Activated CD4-positive, alpha-beta T cell treated with anti-CD3 and anti-CD28 coated beads, Interleukin-2, amount 50 U/mL, for 1 hour (primary cell): ENCODE measurements at places on chromosomes 16 and 17.

GRCh38 chr16:3804426-3805016 lies 76.0 kb downstream of the CREBBP start:
- no peak for DNase-seq

DNA sequence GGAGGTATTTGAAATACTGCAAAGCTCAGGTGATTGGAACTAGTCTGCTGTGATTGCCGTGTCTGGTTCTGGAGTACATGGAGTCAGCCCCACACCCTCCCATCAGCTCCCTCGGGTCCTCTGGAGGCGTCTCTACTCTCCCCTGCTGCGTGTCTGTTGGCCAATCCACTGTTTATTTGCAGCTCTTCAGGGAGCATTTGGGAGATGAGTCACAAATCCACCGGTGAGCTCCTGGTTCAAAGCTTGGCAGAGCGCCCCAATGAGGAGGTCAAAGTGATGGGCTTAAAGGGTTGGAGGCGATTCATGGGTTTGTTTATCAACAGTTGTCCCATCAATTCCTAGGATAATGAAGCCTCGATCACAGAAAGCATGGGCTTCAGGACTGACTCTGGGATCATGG lies 14.6 kb downstream of the CALB2 start:
- no peak for DNase-seq

GRCh38 chr17:81577278-81578000 lies 25.3 kb upstream of the FAAP100 start:
- no peak for DNase-seq

DNA sequence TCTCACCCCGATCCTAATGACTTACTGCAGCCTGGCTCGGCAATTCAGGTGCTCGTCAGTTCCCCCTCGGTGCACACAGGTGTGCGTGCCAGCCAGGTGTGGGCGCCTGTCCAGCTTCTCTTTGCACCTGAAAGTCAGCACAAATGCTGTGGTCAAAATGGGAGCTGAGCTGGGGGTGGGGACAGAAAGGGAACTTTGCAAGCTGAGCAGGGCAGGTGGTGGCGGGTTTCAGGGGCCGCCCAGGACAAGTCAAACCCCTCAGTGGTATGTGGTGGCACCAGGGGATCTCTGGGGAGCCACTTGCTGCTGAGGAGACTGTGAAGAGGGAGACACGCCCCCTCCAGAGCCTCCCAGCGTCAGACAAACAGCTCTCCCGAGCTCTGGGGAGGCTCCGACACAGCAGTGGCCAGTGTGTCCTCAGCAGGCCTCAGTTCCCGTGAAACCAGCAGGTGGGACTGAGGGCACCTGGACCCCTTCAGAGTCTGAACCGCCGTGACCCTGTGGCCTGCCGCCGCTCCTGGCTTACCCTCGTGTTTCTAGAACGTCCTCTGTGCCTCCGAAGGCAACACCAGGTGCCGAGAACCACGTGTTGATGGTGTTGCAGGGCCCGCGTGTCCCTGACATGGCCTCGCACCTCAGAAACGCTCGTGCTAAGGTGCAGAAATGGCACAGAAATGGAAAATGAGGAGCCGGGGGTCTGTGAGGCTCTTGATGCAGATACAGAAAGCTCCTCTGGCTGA lies 233.5 kb upstream of the TNRC6C start:
- no peak for DNase-seq

DNA sequence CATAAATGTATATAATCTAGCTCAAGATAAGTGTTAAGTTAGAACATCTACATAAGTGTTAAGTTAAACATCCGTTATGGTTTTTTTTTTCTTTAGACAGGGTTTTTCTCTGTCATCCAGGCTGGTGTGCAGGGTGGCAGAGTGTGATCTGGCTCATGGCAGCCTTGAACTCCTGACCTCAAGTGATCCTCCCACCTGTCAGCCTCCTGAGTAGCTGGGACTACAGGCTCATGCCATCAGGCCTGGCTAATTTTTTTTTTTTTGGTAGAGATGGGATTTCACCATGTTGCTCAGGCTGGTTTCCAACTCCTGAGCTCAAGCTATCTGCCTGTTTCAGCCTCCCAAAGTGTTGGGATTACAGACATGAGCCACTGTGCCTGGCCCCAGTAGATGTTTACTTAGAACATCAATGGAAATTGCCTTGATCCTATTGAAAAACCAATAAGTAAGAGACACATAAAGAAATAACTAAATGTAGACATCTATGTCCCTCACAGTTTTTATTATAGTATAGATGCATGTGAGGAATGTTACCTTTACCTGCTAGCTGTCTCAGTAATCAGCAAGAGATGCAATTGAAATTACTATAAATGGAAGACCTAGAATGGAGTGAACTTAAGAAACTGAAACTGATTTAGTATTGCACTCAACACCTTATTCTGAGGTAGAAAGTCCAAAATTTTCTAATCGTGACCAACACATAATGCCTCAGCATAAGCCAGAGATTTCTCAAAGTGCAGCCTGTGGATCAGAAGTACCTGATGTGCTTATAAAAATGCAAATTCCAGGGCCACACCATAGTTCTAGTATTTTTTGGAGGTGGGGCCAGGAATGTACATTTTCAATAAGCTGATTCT lies 5.5 kb upstream of the FAM20A start:
- no peak for DNase-seq

- DNase-seq = no peak
These were observed 96.2 kb downstream of the ASIC2 start for GRCh38 chr17:33196883-33197282.

DNA sequence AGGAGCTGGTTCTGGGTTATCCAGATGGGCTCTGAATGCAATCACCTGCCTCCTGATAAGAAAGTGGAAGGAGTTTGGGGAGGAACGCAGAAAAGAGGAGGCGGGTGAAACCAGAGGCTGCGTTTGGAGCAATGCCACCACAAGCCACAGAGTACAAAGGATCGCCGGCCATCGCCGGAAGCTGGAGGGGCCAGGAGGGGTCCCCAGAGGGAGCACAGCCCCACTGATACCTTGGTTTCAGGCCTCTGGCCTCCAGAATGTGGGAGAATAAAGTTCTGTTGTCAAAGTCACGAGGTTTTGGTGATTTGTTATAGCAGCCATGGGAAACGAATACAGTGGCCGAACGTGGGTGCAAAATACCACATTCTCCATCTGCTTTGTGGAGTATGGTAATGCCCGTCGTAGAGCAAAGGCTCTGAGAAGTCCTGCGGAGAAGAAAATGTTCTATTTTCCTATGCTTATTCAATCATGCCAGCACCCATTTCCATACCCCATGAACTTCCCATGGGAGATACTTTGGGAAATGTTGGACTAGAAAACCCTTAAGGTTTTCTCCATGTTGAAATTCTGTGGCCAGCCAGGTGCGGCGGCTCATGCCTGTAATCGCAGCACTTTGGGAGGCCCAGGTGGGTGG lies 51.4 kb downstream of the ZDHHC7 start:
- DNase-seq = no peak

DNA sequence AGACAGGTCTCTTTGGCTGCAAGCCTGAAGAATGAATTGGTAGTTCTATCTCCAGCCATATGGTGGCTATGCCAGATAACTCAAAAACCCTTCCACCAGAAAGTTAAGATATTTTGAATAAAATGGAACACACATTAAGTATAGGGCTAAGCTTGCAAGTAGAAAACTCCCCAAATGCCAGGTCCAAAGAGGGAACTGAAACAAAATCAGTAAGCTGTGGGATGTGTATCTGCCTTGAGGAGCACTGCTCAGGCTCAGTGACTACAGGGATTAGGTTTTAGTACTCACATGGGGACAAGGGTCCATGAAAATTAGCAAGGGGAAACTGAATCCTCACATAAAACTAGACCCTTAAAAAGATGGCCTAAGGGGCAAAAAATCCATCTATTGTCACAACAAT lies 115.7 kb upstream of the PMFBP1 start:
- DNase-seq = no peak

GRCh38 chr17:40956401-40957254 lies 10.1 kb downstream of the KRT39 start:
- no peak for DNase-seq

DNA sequence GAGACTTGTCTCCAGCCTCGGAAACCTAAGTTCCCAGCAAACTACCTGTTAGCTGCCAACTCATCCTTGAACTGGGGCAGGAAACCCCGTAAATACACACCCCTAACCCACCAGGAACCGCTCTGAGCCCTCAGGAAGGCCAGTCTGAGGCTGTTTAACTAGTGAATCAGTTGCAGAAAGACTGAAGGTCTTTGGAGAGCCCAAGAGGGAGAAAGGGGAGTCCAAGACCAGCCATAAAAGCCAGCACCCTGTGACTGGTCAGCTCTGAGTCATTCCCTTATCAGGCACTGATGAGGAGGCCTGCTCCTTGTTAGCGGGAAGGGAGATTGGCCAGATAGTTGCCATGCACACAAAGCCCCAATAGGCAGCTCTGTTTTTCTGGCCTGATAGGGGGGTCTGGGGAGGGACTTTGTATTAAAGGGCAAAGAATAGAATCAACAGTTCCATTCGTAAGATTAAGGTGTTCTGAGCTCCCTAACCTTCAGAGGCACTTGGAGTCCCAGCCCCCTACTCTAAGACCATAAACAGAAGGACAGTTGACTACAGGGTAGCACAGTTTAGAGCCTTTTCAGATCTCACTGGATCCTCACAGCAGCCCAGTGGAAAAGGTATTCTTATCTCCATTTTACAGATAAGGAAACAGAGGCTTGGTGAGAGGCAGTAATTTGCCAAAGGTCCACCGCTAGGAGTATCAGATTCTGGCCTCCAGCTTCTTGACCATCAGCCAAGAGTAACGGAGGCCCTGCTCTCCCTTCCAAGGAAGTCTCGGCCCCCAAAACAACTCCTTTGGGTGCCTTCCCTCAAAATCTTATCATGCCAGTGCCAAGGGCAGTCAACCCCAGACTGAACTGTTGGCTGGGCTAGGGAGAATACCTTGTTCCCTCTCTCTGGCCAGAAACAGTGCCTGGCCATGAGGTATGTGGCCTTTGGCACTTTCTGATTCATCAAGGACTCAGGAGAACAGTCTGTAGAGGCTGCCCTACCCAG lies 2.2 kb upstream of the KRT19 start:
- DNase-seq = no peak
